ENCODE measurements at places on chromosomes 2 and 18. TPM values are rescaled to one million over a fixed set of nuclear protein-coding genes. Genes with fewer than 3 reads are reported as not detected.

The NPAS2 gene
- total RNA-seq: not detected

The WDR75 gene
- 55.7 TPM for total RNA-seq

The PLEK gene
- total RNA-seq: 88.7 TPM

The ABCG8 gene
- not detected for total RNA-seq

The QPCT gene
- total RNA-seq: 52.6 TPM

The DSG3 gene
- total RNA-seq: not detected

The CARF gene
- total RNA-seq: 21.4 TPM

The RPRD1A gene
- total RNA-seq: 42.2 TPM

DNA sequence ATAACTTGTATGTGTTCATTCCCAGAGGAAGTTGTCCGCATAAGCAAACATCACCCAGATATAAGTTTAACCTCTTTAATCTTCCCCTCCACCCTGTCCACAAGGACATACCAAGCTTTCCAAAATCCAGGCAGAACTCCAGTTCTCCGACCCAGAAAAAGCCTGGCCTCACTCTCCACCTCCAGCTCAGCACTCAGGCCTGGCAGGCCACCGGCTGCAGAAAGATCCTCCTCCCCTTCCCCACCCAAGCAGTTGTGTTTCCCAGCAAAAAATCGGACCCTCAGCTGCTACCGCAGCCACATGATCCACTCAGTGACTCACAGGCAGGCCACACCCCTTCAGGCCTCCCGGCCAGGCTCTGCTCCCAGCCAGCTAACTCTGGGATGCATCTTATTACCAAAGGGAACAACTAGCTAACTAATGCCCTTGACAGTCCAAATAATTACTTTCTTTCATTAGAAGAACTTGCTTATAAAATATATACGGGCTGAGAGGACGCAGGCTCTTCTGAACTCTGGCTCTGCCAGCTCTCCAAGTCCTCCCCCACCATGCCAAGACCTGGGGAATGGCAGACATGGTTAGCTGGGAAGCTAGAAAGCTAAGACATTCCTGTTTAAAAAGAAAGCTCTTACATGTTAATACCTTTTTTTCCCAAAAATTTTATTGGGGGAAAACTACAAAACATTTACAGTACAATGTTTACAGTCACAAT, 4.5 kb downstream of the ZFP36L2 start:
- DNase-seq: peak; percentile 72

DNA sequence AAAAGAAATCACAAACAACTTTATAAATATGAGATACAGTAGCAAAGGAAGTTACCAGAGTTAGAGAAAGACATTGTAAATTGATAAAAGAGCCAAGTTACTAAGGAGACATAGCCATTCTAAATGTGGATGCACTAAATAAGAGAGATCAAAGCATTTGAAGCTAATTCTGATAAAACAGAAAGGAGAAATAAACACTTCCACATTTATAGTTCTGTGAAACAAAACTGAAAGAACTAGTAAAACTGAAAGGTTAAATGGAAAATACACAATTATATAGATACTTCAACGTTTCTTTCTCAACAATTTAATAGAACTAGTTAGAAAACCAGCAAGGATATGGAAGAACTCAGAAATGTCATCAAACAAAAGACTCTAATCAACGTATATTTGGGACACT, 309.0 kb upstream of the CDH2 start:
- no peak for DNase-seq

DNA sequence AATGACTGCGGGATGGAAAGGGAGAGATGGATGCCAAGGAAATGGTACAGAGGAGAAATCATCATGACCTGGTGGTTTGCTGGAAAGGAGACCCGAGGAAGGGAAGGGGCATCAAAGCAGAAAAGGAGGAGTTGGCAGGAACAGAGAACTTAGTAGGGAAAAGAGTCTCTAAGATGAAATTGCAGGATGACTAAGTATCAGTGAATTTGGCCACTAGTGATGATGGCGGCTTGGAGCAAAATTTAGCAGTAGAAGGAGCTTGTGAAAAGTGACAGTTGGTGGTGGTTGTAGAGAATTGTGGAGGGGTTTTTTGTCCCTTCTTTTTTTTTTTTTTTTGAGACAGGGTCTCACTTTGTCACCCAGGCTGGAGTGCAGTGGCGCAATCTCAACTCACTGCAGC, 10.1 kb downstream of the METAP1D start:
- no peak for DNase-seq

DNA sequence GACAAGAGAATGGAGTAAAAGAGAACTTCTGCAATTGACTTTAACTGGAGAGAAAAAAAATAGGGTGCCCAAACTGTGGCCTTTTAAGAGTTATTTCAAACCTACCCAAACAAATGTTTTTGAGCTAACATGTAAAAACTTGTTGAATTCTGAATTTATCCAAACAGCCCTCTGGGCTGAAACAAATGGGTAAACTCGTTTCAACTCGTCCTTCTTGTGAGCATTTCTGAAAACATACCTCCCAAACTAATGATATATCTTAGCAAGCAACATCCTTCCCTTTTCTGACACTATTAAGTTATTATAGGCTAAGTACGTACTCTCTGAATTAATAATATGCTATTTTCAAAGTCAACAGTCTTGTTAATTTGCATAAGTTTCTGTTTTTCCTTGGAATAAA, 793.0 kb upstream of the ACVR2A start:
- no peak for DNase-seq

GRCh38 chr2:37630301-37630700, 41.1 kb downstream of the CDC42EP3 start:
- DNase-seq: no peak

DNA sequence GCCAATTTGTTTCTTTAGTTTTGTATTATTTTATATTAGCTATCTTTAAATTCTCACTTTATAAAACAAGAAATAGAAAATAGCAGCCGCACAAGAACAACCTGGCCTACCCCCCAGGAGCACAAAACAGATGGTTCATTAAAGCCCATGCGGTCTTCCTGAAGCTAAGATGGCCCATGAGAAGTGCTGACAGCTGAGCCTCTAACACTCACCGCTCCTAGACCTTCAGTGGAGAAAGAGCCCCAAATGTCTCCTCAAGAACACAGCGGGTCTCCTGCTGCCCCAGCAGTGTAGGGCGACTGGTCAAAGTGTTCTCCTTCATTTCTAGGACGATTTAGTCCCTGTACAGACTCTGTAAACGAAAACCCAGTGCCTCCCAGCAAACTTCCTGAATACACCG, 45.1 kb downstream of the LPIN2 start:
- no peak for DNase-seq

DNA sequence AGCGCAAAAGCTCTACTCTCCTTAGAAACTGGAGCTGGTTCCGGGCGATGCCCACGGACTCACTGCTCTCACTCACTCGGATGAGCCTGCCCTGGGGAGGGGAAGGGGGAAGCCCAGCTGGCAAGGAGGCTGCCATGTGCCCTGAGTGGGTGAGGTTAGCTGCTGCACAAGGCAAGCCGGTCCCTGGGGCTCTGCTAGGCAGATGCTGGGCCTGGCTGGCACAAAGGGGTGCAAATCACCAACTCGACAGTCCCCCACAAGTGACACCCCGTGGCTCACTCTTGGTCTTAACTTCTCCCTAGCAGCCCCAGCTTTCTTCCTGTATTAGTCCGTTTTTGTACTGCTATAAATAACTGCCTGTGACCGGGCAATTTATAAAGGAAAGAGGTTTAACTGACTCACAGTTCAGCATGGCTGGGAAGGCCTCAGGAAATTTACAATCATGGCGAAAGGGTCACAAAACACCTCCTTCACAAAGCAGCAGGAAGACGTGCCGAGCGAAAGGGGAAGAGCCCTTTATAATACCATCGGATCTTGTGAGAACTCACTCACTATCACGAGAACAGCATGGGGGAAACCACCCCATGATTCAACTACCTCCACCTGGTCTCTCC, 33.2 kb downstream of the ADCY3 start:
- DNase-seq: no peak

- no peak for DNase-seq
These were observed 57.6 kb upstream of the SERTAD2 start for GRCh38 chr2:64711252-64711800.

- peak; percentile 89 for DNase-seq
These were observed 569 bp downstream of the PDK1 start for GRCh38 chr2:172556284-172557033.

GRCh38 chr2:241775223-241776177, 1.1 kb upstream of the GAL3ST2 start:
- no peak for DNase-seq

GRCh38 chr2:60092781-60093180, 460.7 kb downstream of the BCL11A start:
- no peak for DNase-seq

DNA sequence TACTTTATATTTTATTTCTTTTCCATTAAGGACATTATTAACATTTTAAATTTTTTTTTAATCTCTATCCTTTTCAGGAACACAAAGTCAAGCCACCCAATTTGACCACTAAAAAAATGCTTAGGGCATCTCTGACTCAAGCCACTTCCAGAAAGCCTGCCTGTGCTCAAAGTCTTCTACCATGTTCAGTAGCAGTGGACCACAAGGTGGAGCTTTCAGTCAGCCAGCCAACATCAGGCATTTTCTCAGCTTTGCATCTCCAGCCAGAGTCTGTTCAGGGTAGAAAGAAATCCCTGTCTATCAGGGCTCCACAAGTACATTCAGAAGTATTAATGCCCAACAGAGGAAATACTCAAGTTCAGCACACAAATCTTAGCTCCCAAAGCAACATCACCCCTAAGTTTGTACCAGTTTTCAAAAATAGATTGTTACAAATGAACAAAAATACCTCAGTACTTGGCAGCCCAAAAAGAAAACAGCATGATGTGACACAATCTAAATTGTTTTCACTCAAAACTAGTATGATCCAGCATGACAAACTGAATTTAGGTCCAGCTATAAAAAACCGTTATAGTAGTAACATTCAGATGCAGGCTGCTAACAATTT, 37.6 kb downstream of the C18orf63 start:
- peak; percentile 12 for DNase-seq

DNA sequence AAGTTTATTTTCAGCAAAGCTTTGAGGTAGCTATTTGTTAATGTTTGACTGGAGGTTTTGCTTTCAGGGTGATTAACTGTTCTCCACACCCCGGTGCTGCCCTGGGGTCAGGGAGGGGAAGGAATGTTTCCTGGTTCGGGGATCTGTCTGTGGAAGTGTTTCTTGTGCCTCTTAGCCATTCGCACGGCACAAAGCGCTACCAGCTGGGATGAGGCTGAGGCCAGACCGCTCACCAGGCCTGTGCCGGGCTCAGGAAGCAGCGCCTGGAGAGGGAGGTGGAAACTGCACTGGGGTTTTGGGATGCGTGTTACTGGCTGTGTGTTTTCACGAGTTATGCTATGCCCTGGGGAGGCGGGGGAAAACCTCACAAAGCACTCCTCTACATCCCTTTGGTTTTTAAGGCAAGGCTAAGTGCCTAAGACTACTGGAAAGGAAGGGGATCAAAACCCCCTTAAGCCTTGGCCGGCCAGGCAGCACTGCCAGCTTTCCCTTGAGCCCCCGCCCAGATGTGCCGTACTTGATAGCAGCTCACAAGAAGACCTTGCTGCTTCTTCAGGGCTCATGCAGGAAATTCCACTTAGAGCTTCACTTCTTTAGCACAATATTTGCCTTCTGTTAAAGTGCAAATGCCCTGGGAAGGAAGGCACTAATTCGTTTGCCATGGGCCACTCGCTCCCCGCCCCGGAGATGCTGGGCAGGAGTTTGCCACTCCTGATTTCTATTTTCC, 65.7 kb upstream of the CNGA3 start:
- DNase-seq: no peak

DNA sequence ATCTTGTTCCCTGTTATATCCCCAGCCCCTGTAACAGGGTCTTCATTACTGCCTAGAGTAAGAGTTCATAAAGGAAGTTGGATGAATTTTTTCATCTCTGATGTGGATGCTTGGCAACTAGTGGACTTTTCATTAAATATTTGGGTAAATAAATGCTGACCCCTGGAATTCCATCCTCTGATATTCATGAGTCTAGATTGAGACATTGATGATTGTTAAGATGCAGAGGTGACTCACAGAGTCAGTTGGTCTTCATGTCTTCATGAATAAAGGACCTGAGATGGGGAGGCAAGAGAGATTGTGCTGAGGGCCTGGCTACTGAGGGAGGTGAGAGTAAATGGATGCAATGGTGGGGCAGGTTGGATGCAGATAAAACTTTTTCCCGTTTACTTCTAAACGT, 132.7 kb upstream of the NT5C1B start:
- DNase-seq: no peak

DNA sequence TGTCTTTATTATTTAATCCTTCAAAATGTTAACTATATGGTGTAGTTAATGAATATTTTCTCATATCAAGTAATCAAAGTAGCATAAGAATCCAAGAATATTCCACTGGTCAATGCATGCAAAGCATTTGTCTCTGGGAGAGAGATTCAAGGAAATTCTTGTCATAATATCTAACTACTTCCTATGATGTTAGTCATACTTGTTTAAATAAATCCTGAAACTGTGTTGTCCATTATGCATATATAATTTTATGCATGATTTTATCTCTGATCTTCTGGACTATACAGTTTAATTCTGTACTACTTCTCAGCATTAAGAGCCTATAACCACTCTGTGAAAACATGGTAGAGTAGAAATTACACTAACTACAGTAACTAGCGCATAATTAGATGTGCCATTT, 388.3 kb downstream of the NR4A2 start:
- DNase-seq: no peak

DNA sequence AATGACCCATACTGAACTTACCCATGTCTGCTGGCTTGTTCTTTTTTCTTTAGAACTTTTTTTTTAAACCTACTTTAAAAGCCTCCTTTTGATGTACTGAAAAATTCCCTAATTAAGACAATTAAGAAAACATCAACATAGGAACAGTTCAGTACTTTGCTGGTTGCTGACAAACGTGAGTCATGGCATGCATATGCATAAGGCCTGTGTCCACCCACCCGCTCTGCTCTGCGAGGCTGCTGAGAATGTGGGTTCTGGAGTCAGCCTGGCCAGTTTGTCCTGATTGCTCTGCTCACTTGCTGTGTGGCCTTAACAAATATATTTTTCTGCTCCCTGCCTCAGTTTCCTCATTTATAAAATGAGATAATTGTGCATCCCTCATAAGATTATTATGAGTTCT, 27.3 kb downstream of the LAMA3 start:
- no peak for DNase-seq

GRCh38 chr2:236334122-236334876, 70.1 kb upstream of the ASB18 start:
- DNase-seq: no peak

DNA sequence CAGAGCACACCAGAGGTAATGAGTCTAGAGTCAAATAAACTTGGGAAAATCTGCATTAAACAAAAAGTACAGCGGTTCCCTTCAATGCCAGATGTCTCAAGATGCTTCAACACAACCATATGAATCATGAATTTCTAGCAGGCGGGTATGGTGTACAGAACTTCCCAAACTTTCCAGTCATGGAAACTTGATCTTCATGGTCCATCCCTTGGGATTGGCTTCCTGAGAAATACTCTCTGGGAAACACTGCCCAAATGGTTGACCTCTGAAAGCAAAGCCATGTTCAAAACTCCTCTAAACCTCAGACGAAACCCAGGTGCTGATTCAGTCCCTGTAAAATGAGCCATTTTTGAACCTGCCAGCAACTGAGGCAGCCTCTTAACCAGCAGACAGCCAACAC, 16.4 kb upstream of the TMEM247 start:
- DNase-seq: no peak

- no peak for DNase-seq
These were observed 111.3 kb downstream of the PTGR3 start for GRCh38 chr18:75097491-75098225.

Measured in OCI-LY7 (cell line).